Lung (tissue), 17 donors: ENCODE measurements at places on chromosomes 7 and 10.

DNA sequence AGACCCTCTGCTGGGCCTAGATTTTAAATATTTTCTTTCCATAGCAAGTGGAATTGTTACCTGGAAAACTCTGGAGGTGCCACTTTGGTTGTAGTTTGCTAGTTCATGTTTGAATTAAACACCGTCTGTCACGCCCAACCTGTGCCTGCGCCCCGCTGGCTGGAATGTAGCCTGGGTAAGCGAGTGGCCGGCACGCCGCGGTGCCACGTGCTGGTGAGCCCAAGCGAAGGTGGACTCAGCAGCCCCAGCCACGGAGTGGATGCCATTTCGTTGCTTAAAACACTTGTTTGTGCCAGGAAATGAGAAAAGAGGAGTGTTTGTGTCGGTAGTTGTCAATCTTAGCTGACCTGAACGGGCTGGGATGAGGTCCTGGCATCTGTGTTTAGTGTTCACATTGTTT lies 2.7 kb downstream of the GET4 start:
- no peak for DNase-seq

- no peak for DNase-seq
Observed at GRCh38 chr7:1721047-1721690, 51.1 kb downstream of the ELFN1 start.

DNA sequence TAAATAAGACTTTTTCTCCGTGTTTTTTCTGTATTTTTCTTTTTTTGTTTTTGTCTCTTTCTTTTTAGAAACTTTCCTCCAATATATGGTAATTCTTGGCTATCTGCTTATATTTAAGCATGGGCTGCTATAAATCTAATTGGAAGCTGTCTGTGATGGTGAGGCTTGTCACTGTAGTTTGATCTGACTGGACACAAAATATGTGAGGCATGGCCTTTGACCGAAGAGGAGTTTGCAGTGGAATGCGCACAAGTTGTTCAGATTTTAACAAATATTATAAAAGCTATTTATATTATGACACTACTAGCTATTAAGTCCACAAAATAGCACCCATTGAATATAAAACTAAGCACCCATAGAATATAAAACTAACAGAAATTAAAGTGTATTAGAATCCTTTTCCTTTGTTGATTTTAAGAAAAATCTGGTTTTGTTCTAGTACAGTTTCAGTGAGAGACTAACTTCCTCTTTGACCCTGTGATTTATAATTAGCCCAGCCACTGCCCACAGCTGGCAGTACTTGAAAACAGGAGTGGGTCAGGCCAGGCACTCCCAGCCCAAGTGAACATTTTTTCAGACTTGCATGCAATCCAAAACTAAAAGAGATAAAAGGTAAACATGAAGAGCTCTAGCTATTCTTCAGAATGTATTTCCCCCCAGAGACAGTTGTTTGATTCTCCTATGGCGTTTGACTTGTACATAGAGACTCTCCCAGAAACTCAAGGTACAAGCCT lies 69.9 kb upstream of the FGL2 start:
- no peak for DNase-seq

- DNase-seq, result peak; percentile 33
Observed at GRCh38 chr10:109275960-109276359, 647.4 kb downstream of the XPNPEP1 start.

- DNase-seq, result no peak
Observed at GRCh38 chr10:36188461-36188860, 546.4 kb upstream of the FZD8 start.

GRCh38 chr10:43843321-43844101 lies 194.8 kb upstream of the ZNF32 start:
- no peak for DNase-seq

- DNase-seq, result no peak
Observed at GRCh38 chr10:72056932-72057751, 31.2 kb downstream of the SPOCK2 start.

- no peak for DNase-seq
Observed at GRCh38 chr10:32929634-32930033, 28.4 kb downstream of the ITGB1 start.

DNA sequence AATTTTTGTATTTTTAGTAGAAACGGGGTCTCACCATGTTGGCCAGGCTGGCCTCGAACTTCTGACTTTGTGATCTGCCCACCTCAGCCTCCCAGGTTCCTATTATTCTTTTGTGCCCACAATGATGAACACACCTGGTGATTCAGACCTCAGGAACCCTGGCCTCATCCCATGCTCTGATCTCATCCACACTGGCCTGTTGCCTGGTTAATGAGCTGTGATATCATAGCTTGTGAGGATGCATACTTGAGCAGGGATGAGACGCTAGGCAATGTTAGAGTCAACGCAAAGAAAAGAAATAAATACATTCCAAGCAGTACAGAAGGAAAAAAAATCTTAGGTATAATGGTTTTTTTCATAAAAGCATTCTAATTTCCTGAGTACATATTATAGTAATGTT lies 82.4 kb upstream of the RNF32 start:
- no peak for DNase-seq

- no peak for DNase-seq
Observed at GRCh38 chr10:25536027-25536426, 361.2 kb downstream of the GPR158 start.

DNA sequence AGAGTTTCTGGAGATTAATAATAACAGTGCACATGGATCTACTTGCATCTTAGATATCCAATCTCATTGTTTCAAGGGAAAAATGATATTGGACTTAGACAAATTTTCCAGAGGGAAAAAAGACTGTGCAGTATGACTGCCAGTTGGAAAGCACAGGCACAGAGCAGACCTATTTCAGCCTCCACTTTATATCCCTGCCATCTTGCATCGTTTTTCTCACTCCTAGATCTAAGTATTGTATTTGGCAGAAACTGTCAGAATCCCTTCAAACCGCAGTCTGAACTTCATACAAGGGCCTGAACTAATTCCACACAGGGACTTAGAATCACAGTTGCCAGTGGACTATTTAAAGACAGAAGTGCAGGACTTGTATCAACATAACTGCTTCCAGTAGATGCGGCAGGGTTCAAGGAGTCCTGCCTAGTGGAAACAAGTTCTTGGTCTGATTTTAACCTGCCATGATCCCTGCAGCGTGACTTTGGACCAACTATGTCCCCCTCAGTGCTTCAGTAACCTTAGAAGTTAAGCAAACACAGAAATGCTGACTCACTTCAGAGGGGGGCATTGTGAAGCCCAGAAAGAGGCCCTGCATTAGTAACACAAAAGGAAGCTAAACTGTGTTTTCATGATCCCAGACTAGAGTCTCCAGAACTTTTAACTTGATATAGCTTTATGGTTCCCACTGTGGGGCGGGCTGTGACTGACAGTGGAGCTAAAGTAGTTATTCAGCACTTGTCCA lies 95.7 kb upstream of the PALS2 start:
- DNase-seq, result peak; percentile 62

DNA sequence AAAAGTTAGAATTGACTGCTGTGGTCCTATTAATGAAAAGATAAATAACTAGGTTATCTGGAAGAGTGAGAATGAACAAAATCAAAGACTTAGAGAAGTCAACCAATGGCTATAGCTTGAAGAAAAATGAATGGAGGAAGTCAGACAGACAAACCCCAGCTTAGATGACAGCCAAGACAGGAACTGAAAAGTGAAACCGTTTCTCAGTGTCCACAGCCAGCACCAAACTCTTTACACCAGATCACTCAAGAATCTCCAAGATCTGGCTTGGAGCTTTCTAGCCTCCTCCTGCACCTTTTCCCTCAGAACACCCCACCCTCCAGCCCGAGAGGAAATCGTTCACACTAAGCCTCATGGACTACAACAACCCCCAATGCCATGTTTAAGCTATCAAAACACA lies 167.0 kb downstream of the SFMBT2 start:
- no peak for DNase-seq

- DNase-seq, result no peak
Observed at GRCh38 chr7:1839701-1840100, 169.6 kb downstream of the ELFN1 start.

DNA sequence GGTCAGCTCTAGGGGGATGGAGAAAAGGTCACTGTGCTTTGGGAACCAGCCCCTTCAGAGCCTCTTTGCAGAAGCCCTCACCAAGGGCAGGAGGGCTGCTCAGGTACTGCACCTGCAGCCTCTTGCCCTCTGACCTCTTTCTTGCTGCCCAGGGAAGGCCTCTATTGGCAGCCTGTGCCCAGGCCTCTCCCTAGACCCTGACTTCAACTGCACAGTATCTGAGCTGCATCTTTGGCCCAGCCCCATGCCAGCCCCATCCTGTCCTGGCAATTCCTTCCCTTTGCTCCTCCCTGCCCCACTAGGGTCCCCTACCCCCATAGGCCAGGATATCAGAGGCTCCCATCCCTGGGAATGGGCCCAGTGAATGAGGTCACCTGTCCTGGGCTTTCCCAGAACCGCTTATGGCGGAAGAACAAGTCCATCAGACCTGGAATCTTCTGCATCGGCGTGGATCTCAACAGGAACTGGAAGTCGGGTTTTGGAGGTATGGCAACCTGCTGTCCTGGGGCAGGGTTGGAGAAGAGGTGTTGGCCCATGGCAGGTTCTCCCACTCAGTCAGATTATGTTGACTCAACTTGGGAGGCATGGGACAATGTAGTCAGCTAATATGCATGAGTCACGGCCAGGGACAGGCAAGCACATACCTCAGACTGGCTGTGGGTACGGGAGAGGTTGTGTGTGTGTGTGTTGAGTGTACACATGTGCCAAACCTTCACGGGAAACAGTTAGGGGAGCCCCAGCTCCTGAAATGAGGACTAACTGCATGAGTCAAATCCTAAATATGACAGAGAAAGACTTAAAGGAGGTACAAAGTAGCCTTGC lies 17.1 kb upstream of the CPA1 start:
- DNase-seq, result no peak

DNA sequence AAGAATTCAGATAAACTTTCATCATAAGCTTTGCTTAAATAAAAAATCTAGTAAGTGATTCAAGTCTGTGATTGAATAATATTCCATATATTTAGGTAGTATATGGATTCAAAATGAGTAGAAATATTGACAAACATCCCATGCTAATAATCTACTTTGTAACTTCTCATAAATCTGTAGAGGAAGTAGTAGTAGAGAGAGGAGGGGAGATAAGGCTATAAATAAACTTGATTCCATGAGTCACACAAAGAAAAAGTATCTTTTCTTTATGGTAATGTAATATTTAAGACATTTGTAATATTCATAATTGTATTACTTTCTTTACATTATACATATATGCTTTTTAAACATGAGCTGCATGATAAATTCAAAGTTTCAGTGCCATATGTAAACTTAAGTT lies 25.6 kb upstream of the CD36 start:
- DNase-seq, result no peak

GRCh38 chr10:47372726-47373125 lies 11.4 kb downstream of the ZNF488 start:
- no peak for DNase-seq

- DNase-seq, result no peak
Observed at GRCh38 chr10:118783776-118784545, 29.2 kb upstream of the CACUL1 start.

DNA sequence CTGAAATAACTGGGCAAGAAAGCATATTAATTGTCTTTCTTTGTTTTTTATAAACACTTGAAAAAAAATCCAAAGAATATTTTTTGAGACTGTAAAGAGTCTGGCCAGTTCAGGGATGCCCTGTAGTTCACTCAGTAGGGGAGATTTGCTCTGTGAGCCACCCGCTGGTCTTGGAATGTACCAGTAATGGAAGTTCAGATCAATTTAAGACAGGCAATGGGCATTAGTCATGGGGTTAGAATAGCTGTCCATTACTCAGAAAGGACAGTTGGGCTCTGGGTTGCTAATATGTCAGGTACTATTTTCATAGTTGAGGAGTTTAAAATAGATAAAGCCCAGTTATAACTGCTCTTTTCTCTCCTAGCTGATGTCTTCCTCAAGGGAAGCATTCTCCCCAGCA lies 38.7 kb downstream of the A1CF start:
- DNase-seq, result no peak

DNA sequence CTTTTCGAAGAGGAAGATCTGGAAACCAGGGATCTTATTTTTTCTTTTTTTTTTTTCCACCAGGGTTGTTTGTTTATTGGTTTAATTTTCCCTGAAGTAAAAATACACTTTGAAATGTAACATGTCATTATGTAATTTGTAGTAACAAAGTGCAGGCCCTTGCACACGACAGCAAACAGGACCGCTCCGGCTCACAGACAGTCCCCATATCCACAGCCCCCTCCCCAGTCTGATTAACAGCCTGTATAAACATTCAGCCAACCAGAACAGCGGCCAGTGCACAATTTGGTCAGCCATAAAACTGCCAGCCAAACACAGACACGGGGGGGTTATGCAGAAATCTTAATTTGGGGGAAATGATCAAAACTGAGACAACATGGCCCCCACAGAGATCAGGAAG lies 431.6 kb upstream of the NPVF start:
- no peak for DNase-seq
